ENCODE measurements at places on chromosomes 3 and 15. TPM values are rescaled to one million over a fixed set of nuclear protein-coding genes. Genes with fewer than 3 reads are reported as not detected.

The TMC3 gene
- polyA plus RNA-seq = 0.04 TPM

The COMMD4 gene
- 45.9 TPM for polyA plus RNA-seq

The TMEM207 gene
- polyA plus RNA-seq = not detected

The HACL1 gene
- 9.9 TPM for polyA plus RNA-seq

The ICE2 gene
- 27.3 TPM for polyA plus RNA-seq

The TICRR gene
- polyA plus RNA-seq = 4.7 TPM

The IVD gene
- 62.8 TPM for polyA plus RNA-seq

The IQCF2 gene
- polyA plus RNA-seq = not detected

The UROC1 gene
- not detected for polyA plus RNA-seq

The OR5K2 gene
- not detected for polyA plus RNA-seq

The NANOGP8 gene
- polyA plus RNA-seq = not detected

The TEX55 gene
- polyA plus RNA-seq = not detected

DNA sequence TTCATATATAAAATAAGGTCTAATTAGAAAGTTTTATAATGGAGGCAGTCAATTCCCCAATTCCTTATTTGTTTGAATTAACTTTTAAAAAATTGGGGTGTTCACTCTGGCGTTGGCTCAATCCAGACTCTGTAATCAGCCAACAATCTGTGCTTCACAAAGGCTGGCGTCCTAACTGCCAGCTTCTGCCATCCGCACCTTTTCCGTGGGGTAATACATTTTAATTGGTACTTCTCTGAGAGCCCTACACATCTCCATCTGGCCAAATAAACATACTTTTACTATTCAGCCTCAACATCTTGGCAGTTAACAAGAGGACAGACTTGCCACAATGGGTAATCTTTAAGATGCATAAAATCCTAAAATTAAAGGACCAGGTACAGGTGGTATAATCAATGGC, 125.2 kb upstream of the CCNL1 start:
- no peak for DNase-seq

DNA sequence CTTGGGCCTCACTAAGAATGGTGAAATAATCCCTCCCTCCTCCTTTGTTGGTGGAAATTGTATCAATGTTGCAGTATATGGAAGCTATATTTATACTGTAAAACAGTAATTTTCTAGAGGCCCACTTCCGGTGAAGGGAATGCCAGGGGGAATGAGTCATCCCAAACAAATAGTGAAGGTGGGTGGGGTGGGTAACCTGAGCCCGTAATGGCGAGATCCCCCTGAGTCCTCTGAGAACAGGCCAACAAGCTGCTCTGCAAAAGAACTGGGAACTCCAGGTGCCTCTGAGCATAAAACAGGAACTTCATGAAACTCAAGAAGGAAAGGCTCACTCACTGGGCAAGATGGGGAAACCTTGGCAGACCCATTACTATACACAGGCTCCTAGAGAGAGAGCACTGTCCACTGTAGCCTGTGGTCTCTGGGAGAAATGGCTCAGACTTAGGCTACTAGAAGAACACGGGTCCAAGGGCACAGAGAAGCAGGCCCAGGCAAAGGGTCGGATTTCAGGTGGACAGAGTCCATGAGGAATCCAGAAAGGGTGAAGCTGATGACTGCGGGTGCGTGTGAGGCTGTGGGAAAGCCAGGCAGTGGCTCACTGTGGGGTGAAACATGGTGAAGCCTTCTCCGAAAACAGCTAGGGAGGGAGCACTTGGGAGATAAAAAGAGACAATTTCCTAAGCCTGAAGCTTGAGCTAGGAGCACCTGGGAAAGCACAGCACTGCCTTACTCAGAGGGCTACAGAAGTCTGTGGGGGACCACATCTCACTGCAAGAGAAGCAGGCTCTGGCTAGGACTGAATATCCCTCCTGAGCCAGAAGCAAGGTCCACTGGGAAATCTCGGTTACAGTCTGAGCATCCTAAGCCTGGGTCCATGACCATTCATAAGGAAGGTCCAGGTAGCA, 19.8 kb downstream of the LARP6 start:
- peak; percentile 74 for DNase-seq

GRCh38 chr3:58594117-58594516, 16.9 kb upstream of the FAM107A start:
- DNase-seq = no peak

DNA sequence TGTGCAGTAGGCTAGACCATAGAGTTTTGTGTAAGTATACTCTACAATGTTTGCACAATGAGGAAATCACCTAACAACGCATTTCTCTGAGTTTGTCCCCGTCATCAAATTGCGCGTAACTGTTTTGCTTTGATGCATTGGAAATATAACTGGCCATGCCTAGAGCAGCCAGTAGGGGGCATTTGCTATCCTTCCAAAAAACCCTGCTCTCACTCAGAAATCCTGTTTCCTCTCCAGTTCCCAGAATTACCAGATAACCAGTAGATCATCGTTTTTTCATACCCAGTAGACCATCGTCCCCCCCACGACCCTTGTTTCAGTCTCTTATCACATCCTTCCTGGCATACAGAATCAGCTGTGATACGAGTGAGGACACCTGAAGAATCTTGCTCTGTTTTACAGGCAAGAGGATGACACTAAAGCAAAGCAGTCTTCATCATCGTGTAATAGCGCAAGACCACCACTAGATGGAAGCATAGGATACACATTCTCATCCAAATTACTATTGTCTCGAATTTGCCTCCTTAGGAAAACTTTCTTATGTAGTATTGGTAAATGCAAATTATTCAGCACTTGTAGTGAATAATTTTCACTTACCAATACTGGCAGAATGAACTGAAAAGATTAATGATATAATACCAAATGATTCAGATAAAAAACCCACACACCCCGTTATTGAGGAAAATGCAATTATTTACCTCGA, 4.4 kb upstream of the GABRR3 start:
- peak; percentile 93 for DNase-seq

- no peak for DNase-seq
Measured at GRCh38 chr3:40975711-40976121, 223.6 kb upstream of the CTNNB1 start.

DNA sequence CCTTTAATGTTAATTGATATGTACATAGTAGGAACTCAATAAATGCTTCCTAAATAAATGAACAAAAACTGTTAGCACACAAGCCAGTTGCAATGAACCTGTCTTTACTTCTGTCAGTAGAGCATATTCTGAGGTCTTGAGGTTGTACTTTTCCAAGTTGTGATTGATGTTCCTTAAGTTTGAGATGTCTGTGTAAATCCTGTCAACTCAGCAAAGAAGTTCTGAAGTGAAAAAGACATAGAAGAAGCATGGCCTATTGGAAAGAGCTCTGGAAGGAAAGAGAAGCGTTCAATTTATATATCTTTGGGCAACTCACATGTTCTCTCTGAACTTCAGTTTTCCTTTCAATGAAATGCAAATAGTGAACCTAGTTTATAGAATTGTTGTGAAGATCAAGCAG, 269.9 kb downstream of the AGBL1 start:
- no peak for DNase-seq

DNA sequence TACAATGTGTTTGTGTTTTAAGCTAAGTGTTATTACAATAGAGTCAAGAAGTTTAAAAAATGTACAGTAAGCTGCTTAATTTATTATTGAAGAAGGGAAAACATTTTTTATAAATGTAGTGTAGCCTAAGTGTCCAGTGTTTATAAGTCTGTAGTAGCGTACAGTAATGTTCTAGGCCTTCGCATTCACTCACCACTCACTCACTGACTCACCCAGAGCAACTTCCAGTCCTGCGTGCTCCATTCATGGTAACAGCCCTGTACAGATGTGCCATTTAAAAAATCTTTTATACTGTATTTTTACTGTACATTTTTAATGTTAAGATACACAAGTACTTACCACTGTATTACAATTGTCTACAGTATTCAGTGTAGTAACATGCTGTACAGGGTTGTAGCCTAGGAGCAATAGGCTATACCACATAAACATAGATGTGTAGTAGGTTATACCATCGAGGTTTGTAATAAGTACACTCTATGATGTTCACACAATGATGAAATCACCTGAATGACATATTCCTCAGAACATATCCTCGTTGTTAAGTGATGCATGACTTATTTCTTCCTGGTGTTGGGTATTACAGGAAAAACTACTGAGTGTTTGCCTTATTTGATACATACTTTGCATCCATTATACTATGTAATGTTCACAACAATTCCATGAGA, 156.6 kb upstream of the NUDT16 start:
- DNase-seq = no peak

DNA sequence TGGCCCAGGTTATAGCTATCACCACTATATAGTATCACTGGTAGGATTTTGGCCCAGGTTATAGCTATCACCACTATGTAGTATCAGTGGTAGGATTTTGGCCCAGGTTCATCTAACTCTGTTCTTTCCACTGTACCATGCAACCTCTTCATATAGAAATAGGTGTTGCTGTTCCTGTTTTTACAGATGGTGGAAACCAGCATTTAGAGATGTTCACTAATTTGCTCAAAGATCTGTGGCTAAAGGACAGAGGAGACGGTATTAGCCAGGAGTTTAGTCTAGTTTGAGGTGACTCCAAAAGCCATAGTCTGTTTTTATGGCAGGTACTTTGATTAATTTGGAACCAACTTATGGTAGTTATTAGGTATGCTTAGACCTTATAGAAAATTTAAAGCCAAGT, 3.1 kb downstream of the LRCH3 start:
- DNase-seq = no peak

DNA sequence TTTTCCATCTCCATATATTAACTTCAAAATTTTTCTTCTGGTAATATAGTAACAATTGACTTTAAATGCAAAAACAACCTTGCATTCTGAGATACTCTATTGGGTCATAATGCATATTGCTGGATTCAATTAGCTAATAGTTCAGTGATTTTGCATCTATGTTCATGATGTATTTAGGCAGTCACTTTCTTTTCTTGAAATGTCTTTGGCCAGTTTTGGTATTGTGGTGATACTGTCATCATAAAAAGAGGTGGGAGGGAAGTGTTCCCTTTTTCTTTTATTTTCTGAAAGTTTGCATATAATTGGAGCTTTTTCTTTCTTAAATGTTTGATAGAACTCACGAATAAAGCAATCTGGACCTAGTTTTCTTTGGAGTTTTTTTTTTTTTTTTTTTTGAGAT, 67.4 kb upstream of the ZNF148 start:
- DNase-seq = no peak

DNA sequence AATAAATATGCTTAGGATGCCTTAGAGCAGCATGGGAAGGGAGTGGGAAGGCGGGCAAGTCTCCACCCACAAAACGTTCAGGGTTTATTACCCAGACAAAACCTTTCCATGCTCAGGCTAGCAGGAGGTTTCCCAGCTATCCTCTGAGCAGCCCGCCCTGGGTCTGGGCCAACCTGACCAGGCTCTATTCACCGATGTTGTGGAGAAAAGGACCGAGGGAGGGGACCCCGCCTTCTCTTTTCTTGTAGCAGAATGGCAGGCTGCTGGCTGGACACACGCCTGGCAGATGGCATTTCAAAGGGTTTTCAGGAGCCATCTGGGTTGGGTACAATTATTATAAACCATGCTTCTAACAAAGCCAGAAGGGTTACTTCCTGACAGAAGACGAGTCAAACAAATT, 540.9 kb downstream of the MAGI1 start:
- no peak for DNase-seq

- peak; percentile 47 for DNase-seq
Measured at GRCh38 chr3:150945226-150946032, 27.1 kb downstream of the CLRN1 start.

DNA sequence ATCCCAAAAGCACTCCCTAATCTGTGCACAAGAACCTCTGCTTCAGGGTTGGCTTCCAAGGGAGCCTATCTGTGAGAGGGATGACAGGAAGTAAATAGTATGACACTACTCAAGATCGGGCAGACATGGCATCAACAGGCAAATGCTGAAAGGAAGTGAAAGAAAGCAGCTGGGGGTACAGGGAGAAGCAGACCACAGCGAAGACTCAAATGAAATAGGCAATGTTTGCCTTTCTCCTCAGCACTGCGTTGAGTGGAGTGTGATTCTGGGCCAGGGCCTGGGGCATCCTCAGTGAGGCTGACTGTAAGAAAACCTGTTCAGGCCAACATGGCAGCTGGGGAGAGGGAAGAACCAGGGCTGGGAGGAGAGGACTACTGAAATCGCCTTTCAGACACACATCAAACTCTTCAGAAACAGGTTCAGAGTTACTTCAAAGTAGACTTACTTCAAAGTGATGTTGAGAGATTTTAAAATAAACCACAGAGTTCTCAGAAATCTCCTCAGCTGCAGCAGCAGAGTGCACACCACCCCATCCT, 96.6 kb downstream of the SLC9A9 start:
- DNase-seq = no peak

GRCh38 chr3:112539825-112540650, 21.7 kb downstream of the ATG3 start:
- no peak for DNase-seq

DNA sequence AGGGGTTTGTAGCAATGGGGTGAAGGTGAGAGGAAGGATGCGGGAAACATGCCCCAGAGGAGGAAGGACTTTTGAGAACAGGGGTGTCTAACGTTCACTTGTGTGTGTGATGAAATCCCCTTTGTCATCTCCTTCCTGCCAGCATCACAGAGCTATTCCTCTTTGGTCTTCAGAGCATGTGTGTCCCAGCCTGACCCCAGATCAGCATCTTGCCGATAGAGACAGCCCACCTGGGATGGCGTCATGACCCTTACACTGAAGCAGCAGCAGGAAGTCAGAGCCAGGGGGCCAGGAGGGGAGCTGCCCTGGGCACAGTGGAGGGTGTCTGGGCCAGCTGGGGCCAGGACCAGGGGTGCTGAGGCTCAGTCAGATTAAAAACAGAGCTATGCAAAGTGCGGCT, 29.9 kb upstream of the GRIP2 start:
- DNase-seq = no peak

DNA sequence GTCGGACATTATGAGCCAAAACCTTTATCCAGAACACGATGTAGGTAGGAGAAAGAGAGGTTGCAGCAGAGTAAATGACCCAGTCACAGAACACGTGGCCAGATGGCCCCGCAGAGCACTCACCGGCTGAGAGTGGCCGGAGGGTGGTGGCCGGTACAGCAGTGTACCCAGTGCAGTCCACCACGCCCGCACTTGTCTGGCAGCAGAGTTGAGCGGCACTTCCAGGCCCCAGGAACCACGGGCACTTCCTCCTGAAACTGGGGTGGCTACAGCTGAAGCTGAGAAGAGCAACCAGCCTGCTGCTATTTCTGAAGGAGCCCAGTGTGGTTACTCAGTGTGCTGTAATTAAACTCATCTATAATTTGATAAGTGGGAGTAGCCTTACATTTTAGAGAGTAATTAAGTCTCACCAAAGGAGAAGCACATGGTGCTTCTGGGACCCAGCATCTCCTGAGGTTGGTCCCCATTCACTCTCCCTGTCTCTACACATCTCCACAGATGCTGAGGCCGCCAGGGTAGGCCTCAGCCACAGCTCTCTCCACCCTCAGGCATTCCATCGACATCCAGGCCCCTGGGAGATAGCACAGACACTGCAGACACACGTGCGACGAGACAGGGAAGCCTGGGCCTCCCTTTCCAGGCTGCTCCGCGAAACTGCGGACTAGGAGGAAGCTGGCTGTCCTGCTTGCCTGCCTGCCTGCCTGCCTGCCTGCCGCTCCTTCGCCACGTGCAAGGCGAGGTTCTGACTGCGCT, 49.8 kb downstream of the BDH1 start:
- DNase-seq = peak; percentile 56

Data from muscle of back (tissue), 13 donors.